ENCODE measurements at places on chromosomes 6 and 20.

GRCh38 chr20:44589537-44589936 is 7.2 kb downstream of the PKIG start:
- DNase-seq = no peak

GRCh38 chr6:167045828-167046580 is 46.8 kb downstream of the CEP43 start:
- DNase-seq = no peak

DNA sequence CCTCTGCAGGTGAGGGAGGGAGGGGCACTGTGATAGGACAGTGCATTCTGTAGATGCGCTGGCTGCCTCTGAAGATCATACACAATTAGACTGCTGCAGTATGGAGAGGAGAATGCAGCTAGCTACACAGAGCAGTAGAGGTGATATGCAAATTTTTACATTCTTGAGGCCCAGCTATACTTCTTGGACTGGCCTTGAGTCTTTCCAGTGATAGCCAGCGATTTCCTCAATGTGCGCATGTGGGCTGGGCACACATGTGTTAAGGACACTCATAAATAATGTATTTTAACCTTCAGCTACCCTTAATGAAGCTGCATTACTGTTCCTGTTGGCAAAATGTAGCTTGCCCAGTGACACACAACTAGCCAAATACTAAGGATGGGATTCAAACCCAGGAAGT is 19.0 kb downstream of the TTPAL start:
- no peak for DNase-seq

- no peak for DNase-seq
Measured at GRCh38 chr20:9591080-9591479, 76.7 kb downstream of the LAMP5 start.

- DNase-seq = no peak
Measured at GRCh38 chr20:34743039-34743438, 38.9 kb downstream of the TP53INP2 start.

GRCh38 chr6:131910219-131910589 is 41.0 kb downstream of the CCN2 start:
- DNase-seq = no peak

DNA sequence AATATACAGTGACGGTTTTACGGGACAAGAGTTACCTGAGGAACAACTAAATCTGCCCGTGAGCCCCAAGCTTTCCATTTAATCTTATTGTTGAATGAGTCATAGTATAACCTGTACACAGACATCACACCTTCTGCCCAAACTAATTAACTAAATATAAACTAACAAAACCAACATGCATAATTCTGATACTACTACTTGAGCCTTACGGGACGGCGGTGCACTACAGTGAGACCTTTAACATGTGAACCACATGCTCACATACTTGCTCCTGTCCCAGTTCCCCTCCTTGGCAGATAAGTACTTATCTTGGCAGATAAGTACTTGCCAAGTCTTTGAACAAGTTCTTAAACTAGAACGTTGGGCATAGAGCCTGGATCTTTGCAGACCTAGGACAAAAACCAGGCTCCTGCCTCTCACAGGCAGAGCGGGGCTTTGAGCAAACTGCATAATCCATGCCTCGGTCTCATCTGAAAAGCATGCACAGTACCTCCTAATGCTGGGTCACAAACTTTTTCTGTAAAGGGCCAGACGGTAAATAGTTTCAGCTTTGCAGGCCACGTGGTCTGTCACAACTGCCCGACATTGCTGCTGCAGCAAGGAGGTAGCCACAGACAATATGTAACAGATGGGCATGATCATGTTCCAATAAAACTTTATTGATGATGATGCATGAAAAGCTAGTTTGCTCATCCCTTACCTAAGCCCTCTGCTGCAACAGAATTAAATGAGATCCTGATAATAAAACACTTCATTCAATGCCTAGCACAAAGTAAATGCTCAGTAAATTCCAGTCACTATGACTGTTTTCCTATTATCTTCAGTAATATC is 23.0 kb downstream of the ZNF217 start:
- peak; percentile 68 for DNase-seq

Data from cardiac muscle cell (in vitro differentiated cells and primary cell).